ENCODE measurements at places on chromosomes 12 and 14.

- no peak for DNase-seq
Observed at GRCh38 chr14:92122761-92123160, 992 bp downstream of the CPSF2 start.

DNA sequence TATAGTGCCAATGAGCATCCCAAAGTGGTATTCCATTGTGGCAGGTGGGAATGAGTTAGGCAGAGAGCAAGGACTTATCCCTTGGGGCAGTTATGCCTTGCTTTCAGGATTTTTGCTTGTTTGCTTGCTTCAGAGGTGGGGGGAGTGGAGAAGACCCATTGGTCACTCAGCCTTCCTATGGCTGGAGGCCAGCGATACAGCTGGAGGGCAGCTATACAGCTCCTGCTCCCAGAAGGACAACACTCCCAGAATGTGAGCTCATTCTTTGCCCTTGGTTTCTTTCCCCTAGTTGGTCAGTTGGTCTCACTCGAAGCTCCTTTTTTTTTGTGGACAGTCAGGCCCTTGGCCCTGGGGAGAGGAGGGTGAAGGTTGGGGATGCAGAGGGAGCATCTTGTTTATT, 14.5 kb downstream of the KRT83 start:
- no peak for DNase-seq

- no peak for DNase-seq
Observed at GRCh38 chr14:56996721-56997399, 186.6 kb upstream of the OTX2 start.

GRCh38 chr14:49218436-49219092, 367.6 kb downstream of the RPS29 start:
- DNase-seq = no peak

- DNase-seq = no peak
Observed at GRCh38 chr12:103392722-103393121, 103.0 kb downstream of the C12orf42 start.

DNA sequence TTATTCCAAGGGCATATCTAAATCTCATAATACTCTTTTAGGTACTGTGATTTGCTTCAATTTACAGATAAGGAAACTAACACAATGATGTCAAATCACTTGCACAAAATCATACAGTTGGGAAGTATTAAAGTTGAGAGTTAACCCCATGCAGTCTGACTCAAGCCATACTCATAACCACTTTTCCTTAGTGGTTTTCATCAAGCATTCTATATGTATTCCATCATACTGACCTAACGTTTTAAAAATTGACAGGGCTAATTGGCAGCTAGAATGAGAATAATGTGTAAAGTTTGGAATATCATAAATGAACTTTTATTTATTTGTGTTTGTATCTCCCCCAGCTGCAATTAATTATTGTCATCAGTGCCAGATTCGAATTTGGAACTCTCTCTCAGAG, 20.9 kb downstream of the PUS7L start:
- no peak for DNase-seq

DNA sequence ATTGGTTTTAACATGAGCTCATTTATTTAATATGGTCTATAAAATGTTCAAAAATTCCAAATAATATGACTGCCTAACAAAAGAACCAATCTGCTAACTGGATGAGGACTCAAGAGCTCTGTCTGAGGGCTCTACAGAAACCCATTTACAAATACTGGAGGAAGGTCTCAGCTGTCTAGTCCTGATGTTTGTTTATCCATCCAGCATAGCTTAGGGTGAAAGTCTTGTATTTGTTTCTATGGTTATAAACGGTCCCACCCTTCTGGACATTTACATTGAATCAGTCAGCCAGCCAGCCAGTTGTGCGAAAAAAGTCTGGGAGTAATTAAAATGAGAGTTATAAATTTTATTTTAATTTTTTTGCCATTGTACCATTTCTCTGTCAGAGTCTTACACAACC, 220.7 kb downstream of the BMP4 start:
- DNase-seq = no peak
